ENCODE measurements at places on chromosomes 13 and 19.

- DNase-seq, result no peak
Observed at GRCh38 chr13:21823949-21824348, 153.1 kb downstream of the FGF9 start.

GRCh38 chr13:101703838-101704237 is 251.4 kb downstream of the ITGBL1 start:
- DNase-seq, result no peak

DNA sequence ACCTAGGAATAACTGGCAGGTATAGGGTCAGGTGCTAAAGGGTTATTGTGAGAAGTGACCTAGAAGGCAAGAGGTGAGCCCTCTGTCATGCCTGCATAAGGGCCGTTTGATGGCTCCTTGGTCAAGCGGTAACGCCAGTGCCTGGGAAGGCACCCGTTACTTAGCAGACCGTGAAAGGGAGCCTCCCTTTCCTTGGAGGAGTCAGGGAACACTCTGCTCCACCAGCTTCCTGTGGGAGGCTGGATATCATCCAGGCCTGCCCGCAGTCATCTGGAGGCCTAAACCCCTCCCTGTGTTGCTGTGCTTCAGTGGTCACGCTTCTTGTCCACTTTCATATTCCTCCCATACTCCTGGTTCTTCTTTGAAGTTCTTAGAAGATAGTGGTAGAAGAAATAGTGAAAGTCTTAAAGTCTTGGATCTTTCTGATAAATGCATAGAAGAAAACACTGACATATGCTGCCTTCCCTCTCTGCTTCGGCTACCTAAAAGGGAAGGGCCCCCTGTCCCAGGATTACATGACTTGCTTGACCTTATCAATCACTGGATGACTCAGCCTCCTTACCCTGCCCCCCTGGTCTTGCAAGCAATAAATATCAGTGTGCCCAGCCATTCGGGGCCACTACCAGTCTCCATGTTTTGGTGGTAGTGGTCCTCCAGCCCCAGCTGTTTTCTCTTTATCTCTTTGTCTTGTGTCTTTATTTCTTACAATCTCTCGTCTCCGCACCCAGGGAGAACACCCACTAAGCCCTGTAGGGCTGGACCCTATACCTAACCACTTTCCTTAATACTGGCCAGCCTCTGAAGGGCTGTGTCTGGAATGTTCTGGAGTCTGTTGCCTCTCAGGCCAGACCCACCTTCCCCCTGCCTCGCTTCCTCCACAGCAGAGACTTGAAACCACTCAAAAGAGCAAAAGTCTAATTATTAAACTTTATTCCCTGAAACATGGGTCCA is 16.1 kb upstream of the ABCC4 start:
- DNase-seq, result no peak

GRCh38 chr13:20424949-20425348 is 100.7 kb downstream of the CRYL1 start:
- no peak for DNase-seq

DNA sequence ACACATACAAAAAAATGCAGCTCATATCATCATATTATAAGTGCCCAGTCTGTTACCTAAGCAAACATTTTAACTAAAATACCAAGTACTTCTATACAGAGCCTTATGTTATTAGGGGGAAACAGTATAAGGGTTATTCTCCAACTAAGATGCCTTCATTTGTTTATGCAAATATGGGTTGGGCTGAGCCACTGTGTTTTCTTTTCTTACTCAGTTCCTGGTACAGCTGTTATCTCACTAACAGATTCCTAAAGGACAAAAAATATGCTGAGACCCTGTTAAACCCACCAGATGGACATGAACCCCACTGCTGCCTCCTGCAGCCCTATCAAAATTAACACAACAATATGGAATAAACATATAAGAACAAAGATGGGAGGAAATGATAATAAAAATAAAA is 34.5 kb upstream of the SMAD9 start:
- no peak for DNase-seq

Data from stimulated activated CD8-positive, alpha-beta memory T cell treated with anti-CD3 and anti-CD28 coated beads, Interleukin-4, amount 100 ng/mL, for 1 hour (primary cell).